ENCODE measurements at places on chromosomes 11 and 22. TPM values are rescaled to one million over a fixed set of nuclear protein-coding genes. Genes with fewer than 3 reads are reported as not detected.

The CCDC87 gene
- 26.3 TPM for total RNA-seq

The PKP3 gene
- 3.1 TPM for total RNA-seq

The SLC17A6 gene
- not detected for total RNA-seq

- H3K4me1 ChIP-seq = no peaks in the 10 kb centered on the region
- H3K36me3 ChIP-seq = no peaks in the 10 kb centered on the region
- H3K27ac ChIP-seq = no peak overlapping the region
- H3K4me3 ChIP-seq = no peak overlapping the region
Measured at GRCh38 chr11:9109858-9110731, 18.7 kb upstream of the SCUBE2 start.

The NAALAD2 gene
- 92.4 TPM for total RNA-seq

- no peak for DNase-seq
- no peaks in the 10 kb centered on the region for H3K27me3 ChIP-seq
- H3K4me1 ChIP-seq = no peaks in the 10 kb centered on the region
- H3K36me3 ChIP-seq = no peaks in the 10 kb centered on the region
Measured at GRCh38 chr11:10418259-10418949, 36.7 kb upstream of the AMPD3 start.

Data from testis (tissue), 5 donors.